ENCODE measurements at places on chromosomes 3 and 15.

DNA sequence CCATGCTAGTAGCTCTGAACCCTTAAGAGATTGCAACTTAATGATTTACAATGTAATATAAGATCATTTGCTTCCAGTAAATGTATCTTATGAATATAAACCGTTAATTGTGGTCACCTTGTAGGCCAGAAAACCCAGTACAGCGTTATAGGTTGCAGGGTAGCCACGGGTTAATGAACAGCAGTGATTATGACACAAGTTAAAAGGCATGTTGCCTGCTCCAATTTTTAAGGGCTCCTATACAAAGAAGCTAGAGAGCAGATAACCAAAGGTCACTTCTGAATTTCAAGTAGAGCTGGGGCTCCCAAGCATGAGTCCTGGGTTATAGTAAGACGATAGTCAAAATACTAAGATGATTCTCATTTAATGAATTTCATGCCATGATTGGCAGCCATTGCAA lies 13.5 kb downstream of the GUCA1C start:
- no peak for DNase-seq

- no peak for DNase-seq
Observed at GRCh38 chr3:134892761-134893160, 97.7 kb downstream of the EPHB1 start.

GRCh38 chr3:143247073-143247472 lies 127.5 kb downstream of the CHST2 start:
- DNase-seq = no peak

GRCh38 chr3:32456429-32457130 lies 46.1 kb downstream of the CMTM6 start:
- no peak for DNase-seq

DNA sequence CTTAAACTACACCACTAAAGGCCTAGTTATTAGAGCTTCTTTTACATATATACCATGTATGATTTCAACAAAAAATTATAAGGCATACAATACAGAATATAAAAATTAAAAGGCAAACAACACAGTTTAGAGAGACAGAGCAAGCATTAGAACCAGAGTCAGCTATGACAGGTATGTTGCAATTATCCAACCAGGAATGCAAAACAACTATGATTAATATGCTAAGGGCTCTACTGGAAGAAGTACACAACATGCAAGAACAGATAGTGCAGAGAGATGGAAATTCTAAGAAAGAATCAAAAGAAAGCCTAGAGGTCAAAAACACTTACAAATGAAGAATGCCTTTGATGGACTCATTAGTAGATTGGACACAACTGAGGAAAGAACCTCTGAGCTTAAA lies 39.6 kb downstream of the CCDC54 start:
- DNase-seq = no peak

DNA sequence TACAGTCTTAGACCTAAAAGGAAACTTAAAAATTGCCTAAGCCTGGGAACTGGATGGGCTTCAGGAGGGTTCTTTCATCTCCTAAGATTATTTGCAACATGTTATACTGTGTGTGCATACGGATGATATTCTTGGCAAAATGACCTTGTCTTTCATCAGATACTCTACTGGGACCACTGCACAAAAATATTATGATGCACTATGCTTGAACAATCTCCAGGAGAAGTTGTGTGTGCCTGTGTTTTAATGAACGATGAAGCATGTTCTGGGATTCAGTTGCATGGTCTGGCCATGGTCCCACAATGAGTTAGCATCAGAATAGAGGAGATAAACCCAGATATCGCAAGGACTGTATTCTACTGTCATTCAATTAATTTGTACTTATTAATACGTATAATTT lies 68.7 kb downstream of the GAP43 start:
- no peak for DNase-seq

DNA sequence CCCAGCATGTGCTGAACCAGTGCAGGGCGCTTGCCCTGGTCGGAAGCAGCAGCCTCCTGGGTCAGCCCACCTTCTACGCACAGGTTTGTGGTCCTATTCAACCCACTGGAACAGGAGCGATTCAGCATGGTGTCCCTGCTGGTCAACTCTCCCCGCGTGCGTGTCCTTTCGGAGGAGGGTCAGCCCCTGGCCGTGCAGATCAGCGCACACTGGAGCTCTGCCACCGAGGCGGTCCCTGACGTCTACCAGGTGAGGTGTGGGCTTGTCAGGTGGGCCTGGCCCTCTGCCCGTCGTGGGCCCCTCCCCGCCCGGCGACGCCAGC lies 8.2 kb downstream of the MAN2A2 start:
- no peak for DNase-seq

DNA sequence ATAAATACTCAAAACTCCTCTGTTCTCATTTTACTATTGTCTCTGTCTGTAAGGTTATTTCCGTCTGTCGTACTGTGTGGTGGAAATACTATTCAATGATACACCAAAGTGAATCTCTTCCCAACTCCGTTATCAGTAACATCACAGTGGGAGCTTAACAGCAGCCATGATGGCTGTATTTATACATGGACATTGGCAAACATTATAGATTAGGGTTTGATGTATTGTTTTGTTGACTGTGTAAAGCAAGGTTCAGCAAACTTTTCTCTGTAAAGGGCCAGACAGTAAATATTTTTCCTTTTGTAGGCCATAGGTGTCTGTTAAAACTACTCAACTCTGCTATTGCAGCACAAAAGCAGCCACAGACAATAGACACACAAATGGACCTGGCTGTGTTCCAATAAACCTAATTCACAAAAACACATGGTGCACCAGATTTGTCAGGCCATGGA lies 23.2 kb downstream of the LIPC start:
- no peak for DNase-seq

GRCh38 chr15:96362011-96362754 lies 31.7 kb downstream of the NR2F2 start:
- DNase-seq = no peak

GRCh38 chr3:34212656-34213055 lies 414.2 kb downstream of the PDCD6IP start:
- no peak for DNase-seq
